ENCODE measurements at places on chromosomes 2 and 18.

GRCh38 chr2:118269408-118270051 is 181.3 kb downstream of the INSIG2 start:
- DNase-seq = no peak

DNA sequence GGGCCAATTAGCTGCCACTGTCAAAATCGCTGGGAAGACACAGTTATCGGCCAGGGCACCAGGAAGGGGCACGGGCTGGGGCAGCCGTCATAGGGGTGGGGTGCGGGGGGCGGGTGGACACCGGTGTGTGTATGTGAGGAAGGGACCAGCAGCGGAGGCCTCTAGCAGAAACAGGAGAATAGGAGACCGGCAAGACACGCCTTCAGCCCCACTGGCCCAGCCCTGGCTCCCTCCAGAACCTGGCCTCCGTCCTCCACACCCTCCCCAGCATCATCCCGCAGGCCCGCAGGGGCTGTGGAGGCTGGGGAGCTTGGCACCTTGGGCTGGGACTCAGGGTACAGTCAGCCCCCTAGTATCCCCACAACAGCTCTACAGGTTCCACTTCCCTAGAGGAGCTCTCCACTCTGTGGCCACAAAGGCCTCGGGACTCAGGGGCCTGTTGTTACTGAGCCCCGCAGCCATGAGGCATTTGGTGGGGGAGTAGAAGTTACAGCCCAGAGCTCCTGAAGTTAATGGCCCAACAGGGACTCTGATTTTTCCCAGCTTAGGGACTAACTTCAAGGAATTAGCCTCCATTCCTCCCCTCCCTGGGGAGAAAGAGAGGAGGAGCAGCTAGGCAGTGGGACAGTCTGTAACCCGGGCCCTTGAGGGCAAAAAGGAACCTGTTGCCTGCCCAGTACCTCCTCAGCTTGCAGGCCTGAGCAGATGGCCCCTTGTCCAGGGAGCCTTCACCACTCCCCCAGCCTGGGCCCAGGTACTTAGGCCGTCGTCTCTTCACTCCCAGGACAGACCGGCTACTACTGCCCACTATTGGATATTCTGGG is 19.9 kb downstream of the SH2D6 start:
- no peak for DNase-seq

GRCh38 chr2:159042115-159042850 is 73.8 kb downstream of the TANC1 start:
- DNase-seq = no peak

DNA sequence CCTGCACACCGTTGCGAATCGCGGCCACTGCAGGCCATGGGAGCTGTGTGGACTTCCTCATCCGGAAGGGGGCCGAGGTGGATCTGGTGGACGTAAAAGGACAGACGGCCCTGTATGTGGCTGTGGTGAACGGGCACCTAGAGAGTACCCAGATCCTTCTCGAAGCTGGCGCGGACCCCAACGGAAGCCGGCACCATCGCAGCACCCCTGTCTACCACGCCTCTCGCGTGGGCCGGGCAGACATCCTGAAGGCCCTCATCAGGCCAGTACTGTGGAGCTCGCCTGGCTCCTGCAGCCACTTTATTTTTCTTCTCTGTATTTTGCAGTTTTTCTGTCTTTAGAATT is 9.0 kb downstream of the ASB1 start:
- no peak for DNase-seq

GRCh38 chr2:148756292-148756975 is 111.9 kb downstream of the EPC2 start:
- DNase-seq = no peak

GRCh38 chr2:239296020-239296932 is 104.5 kb downstream of the HDAC4 start:
- no peak for DNase-seq

GRCh38 chr2:8661736-8662135 is 20.1 kb upstream of the ID2 start:
- DNase-seq = no peak
